Activated T-cell treated with anti-CD3 and anti-CD28 coated beads, Interleukin-2, amount 50 U/mL, for 1 hour (primary cell): ENCODE measurements at places on chromosomes 12 and 14.

DNA sequence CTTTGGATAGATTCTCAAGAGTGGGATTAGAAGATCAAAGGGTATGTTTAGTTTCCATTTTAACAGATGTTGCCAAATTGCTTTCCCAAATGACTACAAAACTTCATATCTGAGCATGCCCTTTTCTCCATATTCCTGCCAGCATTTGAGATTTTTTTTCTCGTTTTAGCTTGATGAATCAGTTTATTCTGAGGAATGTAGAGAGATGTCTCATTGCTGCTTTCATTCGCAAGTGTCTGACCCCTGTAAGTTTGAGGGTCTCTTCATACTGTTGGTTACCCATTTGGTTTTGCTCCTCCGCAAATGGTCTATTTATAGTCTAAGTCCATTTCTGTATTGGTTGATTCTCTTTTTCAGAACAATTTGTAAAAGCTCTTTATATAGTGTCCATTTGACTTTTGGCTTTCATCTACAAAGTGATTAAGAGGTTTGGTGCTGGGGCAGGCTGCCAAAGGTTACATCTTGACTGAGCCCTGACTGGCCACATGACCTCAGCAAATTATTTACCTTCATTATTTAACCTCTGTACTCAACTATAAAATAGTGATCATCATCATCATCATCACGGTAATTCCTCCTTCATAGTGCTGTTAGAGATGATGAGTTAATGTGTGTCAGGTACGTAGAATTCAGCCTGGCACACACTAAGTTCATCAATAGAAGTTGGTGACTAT is 33.6 kb downstream of the HCAR2 start:
- no peak for DNase-seq

- DNase-seq: no peak
These were observed 5.9 kb downstream of the OAS3 start for GRCh38 chr12:112944024-112944690.

GRCh38 chr12:104276273-104277131 is 27.0 kb upstream of the EID3 start:
- no peak for DNase-seq

DNA sequence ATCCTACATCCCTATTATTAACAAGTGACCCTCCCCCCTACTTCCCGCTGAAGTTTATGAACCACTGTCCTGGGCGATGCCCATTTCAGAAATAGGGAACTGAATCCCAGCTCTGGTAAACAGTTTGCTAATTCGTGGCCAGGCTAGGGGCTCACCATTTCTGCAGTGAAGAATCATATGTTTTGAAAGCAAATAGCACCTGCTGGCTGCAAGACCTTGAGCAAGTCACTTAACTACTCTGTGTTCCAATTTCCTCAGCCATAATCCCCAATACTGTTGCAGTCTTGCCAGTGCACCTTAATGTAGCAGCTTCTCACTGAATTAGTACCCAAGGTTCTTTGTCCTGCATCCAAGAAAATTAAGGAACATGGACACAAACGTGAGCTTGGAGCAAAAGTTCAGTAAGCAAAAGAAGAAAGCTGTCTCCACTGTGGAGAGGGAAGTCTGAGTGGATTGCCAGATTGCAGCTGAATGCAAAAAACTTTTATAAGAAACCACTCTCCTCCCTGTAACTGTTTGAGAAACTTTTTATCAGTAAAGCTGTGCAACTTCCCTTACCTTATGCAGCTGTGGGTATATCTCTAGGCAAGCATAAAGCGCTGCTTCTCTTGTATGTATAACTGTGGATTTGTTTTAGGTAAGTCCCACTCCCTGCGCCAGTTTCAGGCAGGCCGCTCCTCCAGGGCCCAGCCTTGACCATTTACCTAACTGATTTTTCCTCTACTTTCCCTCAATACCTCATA is 824 bp downstream of the OAS1 start:
- DNase-seq: no peak

DNA sequence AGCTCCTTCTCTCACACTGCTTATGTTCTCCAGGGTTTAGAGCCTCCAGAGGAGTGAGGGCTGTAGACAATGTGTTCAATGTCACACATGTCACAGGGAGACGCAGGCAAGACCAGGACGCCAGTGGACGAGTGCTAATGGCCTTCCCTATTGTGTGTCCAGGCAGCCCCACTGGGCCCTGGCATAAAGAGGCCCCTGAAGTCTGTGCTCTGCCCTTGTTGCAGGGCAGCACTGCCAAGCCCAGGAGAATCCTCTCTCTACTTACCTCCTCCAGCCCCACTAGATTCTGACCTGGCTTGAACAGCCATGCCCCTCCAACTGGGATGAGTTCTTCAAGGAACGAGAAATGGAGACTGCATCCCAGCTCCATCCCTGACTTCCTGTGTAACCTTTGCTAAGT is 24.8 kb upstream of the TMEM106C start:
- no peak for DNase-seq
